Right renal cortex interstitium (tissue), 3 donors: ENCODE measurements at places on chromosomes 5 and 9.

GRCh38 chr9:116083837-116084236 is 69.8 kb upstream of the PAPPA start:
- no peak for DNase-seq

- no peak for DNase-seq
Measured at GRCh38 chr5:171484460-171484899, 65.0 kb downstream of the FGF18 start.

GRCh38 chr5:136525597-136525996 is 160.3 kb upstream of the TRPC7 start:
- no peak for DNase-seq

GRCh38 chr5:178546675-178547033 is 43.5 kb downstream of the COL23A1 start:
- no peak for DNase-seq
